ENCODE measurements at places on chromosomes 16 and 17.

GRCh38 chr16:15593235-15593634, 49.7 kb downstream of the MARF1 start:
- no peak for DNase-seq

DNA sequence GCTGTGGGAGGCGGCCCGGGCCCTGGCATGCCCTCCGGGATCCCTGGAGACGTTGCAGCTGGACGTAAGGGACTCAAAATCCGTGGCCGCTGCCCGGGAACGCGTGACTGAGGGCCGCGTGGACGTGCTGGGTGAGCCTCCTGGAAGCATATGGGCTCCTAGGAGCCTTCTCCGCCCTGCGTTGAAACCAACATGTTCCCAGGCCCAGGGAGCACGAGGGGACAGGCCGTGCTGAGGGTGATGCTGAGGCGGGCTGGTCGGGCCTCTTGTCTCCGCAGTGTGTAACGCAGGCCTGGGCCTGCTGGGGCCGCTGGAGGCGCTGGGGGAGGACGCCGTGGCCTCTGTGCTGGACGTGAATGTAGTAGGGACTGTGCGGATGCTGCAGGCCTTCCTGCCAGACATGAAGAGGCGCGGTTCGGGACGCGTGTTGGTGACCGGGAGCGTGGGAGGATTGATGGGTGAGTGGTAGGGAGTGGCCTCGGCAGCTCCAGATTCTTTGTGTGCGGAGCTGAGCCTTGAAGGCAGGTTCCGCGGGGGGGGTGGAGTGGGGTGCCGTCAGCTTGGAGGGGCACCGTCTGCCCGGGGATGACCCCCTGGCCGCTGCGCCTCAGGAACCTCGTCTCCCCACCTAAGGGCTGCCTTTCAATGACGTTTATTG, 567 bp downstream of the HSD17B1 start:
- DNase-seq = no peak

DNA sequence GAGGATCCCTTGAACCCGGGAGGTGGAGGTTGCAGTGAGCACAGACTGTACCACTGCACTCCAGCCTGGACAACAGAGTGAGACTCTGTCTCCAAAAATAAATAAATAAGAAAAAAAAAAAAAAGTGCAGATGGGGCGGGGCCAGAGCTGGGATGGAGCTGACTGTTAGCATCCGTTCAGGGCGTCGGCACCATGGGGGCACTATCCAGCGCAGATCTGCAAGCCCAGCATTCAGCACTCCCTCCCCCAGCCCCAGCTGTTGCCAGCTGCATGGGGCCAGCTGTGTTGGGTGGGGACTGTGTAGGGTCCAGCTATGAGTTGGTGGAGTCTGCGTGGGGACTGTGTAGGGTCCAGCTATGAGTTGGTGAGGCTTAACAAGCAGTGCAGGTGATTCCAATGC, 13.3 kb downstream of the GPRC5C start:
- DNase-seq = peak; percentile 44

DNA sequence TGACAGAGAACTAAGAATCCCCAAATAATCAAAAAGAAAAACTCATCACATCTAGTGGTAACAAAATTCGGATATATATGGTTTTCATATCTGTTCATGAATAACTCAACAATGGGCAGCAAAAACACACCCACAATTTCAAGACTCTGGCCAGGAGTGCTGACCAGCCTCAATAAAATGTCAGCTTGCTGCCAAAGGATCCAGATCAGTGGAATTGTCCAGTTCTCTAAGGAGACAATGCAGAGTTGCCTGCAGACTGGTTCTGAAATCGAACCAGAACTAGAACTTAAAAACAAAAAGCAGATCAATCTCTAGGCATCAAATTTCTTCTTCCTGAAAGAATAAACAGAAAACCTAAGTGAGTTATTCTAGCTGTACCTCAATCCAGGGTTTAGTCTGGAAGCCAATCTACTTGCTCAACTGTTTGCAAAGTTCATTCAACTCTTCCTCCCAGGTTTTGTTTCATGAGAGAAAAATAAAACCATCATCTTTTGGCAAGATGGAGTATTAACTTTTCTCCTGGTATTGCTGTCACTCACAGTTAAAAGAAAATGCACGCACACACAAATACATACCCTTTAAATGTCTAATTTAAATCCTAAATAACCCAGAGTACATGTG, 61.0 kb downstream of the CFDP1 start:
- no peak for DNase-seq

DNA sequence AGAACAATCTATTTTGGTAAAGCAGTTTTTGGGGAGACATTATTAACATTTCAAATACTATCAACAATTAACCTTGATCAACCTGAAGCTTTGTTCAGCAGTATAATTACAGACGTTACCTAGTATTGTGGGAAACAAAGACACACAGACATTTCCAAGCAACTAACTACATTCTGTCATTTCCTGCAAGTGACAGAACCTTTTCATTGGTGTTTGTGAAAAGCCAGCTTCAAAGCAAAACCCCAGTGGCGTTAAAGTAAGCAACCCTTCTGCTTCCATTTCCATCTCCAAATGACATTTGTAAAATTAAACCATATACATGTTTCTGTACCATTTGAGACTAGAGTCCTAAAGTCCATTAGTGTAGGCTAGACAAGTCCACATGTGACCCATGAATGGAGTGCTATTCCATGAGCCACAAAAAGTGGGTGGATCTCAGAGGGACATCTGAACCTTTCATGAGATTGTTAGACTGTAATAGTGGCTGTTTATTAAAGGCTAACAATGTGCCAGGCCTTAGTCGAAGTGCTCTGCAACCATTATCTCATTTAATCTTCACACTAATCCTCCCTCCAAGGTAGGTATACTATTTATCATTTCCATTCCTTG, 101.2 kb downstream of the SSH2 start:
- DNase-seq = no peak
